HT-29 (cell line): ENCODE measurements at places on chromosomes 12 and 14. TPM values are rescaled to one million over a fixed set of nuclear protein-coding genes. Genes with fewer than 3 reads are reported as not detected.

RD3L gene
- total RNA-seq, result not detected in 2 replicates

DNA sequence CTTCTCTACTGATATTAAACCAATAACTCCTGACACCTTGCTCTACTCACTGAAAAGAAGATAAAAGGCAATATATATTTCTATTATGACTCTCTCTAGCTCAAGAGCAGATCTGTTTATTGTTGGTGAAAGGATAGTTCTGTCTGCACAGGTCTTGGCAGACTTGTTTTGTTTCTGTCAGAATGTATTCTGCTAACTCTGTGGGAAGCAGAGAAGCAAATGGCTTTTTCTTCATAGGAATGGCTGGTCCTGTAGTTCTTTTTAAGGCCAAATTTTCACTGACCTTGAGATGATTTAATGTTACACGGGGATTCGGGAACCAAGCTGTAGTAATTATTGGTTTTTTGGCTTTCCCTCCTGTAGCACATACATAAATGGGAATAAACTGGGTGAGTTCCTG lies 512.1 kb downstream of the DIO2 start:
- DNase-seq, result no peak

GRCh38 chr14:73757876-73758391 lies 43.8 kb upstream of the PNMA1 start:
- DNase-seq, result no peak

GRCh38 chr12:2501464-2502191 lies 293.1 kb upstream of the FKBP4 start:
- no peak for DNase-seq

HOXC5 gene
- total RNA-seq, result 0.41 and 0.81 TPM in 2 replicates

GRCh38 chr14:104030958-104031357 lies 54.5 kb upstream of the ASPG start:
- DNase-seq, result no peak

RAN gene
- 1,255 and 1,381 TPM in 2 replicates for total RNA-seq

- no peak for DNase-seq
These were observed 2.6 kb downstream of the MYF6 start for GRCh38 chr12:80709811-80710726.

GRCh38 chr14:54808326-54809161 lies 94.1 kb downstream of the GCH1 start:
- no peak for DNase-seq

DNA sequence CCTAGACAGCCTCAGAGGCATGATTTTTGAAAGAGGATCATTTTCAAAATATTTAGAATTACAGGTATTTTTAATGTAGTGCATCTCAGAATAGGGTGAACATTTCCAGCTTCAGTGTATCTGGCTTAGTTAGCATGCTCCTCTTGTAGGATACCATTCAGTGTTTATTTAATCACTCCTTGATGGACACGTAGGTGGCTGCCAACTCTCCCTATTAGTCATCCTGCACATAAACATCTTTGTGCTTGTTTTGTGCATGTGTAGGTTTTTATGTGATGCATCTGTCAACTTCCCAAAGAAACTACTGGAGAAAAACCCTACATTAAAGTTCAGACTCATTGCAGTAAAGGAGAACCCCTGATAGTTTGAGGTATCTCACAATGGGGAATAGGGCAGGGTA lies 52.5 kb upstream of the RBM19 start:
- DNase-seq, result peak; percentile 3

- DNase-seq, result no peak
These were observed 1.8 kb upstream of the PAH start for GRCh38 chr12:102918840-102919239.

- no peak for DNase-seq
These were observed 518.6 kb downstream of the VRK1 start for GRCh38 chr14:97315790-97316189.

DNA sequence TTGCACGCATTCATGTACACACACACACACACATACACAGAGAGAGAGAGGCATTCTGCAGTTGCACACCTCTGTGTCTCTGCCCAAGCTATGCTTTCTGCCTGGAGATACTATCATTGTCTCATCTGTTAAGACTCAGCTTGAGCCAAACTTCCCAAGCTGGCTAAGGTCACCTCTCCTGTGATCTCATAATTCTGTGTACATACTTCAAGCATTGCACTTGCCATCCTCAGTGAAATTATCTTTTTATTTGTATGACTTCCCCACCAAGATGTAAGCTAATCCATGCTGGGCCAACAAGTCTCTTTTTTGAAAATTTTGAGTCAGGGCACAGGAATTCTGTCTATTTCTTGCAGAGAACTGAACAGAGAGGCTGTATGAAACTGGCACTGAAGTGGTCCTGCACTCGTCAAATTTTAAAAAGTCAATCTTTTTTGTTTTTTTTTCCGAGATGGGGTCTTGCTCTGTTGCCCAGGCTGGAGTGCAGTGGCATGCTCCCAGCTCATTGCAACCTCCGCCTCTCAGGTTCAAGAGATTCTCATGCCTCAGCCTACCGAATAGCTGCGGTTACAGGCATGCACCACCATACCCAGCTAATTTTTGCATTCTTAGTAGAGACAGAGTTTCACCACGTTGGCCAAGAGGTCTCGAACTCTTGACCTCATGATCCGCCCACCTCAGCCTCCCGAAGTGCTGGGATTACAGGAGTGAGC lies 44.3 kb downstream of the TMTC1 start:
- DNase-seq, result no peak

PRICKLE1 gene
- 0.76 and 1.6 TPM in 2 replicates for total RNA-seq

BCL11B gene
- 2.4 and 3.2 TPM in 2 replicates for total RNA-seq

- DNase-seq, result no peak
These were observed 16.4 kb upstream of the TMEM30B start for GRCh38 chr14:61297581-61297980.

- DNase-seq, result no peak
These were observed 6.7 kb downstream of the KRT81 start for GRCh38 chr12:52284562-52285171.

PTGER2 gene
- total RNA-seq, result not detected in 2 replicates

DNA sequence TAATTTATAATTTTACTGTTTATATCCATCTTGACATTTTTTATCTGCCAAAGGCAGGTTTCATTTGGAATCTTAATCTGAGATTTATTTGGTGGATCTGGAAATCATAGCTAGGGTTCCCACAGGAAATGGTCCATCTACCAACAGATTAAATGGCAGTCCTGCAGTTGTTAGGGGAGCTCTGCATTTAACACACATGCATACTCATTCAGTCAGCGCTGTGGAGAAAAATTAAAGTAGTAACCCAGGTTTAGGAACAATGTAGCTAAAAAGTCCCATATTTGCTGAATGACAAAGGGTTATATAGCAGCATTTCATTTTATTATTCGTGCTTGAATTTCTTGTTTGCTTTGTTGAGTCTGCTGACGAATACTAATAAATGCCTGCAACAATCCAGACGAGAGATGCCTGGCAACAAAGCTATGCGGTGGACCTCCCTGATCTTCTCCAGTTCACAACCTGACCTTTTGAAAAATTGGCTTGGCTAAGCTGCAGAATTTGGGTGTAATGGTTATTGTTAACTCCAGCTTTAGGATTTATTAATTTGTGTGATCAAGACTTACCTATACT lies 59.8 kb downstream of the MIPOL1 start:
- no peak for DNase-seq

DNA sequence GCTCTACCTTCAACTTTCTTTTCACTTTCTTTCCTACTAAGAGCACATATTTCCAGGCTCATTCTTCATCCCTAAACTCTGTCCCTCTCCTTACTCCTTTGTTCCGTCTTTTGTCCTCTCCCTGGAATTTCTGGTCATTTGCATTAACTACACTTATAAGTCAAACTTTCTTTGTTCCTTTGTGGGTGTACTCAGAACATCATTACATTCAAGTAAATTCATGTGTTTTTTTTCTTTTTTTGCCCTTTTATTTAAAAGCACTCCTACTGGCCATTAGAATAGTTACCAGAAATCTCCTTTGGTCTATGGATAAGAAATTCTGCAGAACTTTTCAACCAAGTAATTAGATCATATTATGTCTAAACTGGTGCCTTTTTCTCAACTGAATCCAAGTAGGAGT lies 802.6 kb downstream of the DIO2 start:
- no peak for DNase-seq

- peak; percentile 30 for DNase-seq
These were observed 27.0 kb upstream of the HIF1A start for GRCh38 chr14:61668282-61668681.

DNA sequence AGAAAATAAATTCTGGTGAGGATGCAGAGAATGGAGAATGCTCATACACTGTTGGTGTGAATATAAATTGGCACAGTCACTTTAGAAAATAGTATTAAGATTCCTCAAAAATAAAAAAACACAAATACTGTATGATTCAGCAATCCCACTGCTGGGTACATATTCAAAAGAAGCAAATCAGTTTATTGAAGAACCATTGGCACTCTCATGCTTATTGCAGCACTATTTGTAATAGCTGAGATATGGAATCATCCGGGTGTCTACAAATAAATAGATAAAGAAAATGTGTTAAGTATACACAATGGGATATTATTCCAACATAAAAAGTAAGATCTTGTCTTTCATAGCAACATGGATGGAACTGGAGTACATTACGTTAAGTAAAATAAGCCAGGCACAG lies 579.4 kb upstream of the SEL1L start:
- no peak for DNase-seq
